Tibial nerve (tissue), 4 donors: ENCODE measurements at places on chromosomes 7 and 10. TPM values are rescaled to one million over a fixed set of nuclear protein-coding genes. Genes with fewer than 3 reads are reported as not detected.

CRPPA gene
- 3.9 TPM for total RNA-seq

IPMK gene
- 6.5 TPM for total RNA-seq

DNA sequence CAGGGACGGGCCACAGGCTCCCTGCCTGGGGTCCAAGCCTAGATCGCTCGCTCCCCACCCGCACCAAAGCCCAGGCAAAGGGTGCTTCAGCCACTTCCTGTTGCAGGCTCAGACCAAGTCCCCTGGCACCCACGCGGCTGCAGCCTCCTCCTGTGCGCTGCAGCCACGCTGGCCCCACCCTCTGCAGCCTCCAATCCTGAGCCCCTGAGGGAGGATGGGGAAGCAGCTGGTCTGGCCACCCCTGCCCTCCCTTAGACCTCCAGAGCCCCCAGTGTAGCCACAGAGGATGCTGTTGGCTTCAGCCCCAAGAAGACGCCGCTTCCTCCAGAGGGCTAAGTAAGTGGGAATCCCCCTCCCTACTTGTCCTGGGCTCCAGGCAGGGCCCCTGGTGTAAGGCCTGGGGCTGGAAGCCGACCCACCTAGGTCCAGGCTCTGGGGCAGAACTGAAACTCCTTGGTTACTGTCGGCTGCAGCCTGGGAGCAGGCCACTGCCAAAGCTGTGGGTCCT lies 9.4 kb downstream of the LIMK1 start:
- peak overlapping the region; percentile 13 for H3K4me3 ChIP-seq
- H3K36me3 ChIP-seq, result peaks cover 40% of the 10 kb centered on the region
- peaks cover 32% of the 10 kb centered on the region for H3K4me1 ChIP-seq
- DNase-seq, result no peak

DNA sequence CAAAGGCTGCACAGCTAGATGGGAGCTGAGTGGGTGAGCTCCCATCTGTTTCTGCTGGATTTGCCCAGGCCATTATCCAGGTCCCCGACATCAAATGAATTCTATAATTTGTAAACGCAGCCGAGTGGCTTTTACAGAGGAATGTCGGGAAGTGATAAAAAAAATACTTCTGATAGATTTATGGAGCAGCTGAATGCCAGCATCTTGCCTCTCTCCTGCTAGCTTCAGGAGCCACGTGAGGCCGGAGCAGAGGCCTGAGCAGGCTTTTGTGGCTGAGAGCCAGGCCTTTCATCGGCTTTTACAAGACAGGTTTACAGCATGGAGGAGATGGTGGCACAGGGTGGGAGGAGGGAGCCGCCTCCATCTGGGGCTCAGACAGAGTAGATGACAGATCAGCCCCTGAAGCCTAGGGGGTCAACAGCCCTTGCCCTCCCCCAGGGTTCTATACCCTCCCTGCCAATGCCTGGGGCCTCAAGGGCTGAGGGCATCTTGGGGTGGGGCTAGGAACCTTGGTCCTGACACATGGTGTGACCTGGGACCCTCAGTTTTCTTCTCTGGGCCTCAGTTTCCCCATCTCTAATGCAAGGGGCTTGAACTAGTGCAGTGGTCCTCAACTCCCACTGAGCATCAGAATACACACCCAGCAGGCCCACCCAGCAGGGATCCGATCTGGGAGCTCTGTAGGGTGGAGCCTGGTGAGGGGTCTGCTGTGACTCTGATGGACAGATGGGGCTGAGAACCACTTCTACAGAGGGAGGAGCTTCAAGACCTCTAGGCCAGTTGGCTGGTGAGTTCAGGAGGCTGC lies 44.2 kb upstream of the PCBD1 start:
- H3K4me3 ChIP-seq, result no peak overlapping the region
- H3K27me3 ChIP-seq, result no peaks in the 10 kb centered on the region
- H3K27ac ChIP-seq, result no peak overlapping the region
- no peaks in the 10 kb centered on the region for H3K36me3 ChIP-seq
- H3K4me1 ChIP-seq, result no peaks in the 10 kb centered on the region

- H3K4me1 ChIP-seq, result no peaks in the 10 kb centered on the region
- DNase-seq, result no peak
- no peaks in the 10 kb centered on the region for H3K27me3 ChIP-seq
- H3K4me3 ChIP-seq, result no peak overlapping the region
These were observed 120.2 kb upstream of the RAB18 start for GRCh38 chr10:27383595-27384542.
